ENCODE measurements at places on chromosomes 1 and 21. TPM values are rescaled to one million over a fixed set of nuclear protein-coding genes. Genes with fewer than 3 reads are reported as not detected.

DNA sequence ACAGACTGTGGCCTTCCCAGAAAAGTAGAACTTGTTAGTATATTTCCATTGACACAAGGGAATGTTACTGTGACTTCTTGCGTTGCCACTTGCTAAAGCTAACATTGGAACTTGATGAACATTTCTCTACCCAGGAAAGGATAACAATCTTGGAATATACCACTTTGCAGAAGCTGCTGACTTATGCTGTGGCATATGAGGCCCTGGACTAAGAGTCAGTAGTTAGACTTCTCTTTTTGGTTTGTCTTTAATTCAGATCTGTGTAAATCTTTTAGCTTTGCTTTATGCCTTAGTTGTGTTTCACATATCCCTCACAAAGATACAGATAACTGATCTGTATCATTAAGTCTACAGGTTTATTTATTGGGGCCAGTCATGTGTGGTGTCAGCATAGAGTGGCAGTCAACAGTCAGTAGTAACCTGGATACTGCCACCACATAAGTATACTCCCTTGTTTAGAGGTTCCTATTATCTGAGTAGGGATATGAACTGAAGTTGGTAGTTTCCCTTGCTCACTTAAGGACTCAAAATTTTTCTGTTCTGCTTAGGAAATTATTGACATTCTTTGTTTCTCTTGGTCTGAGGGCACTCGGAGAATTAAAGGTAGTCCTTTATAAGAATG lies 14.7 kb downstream of the RNF2 start:
- no peak for DNase-seq

- DNase-seq = no peak
These were observed 20.9 kb downstream of the DPH5 start for GRCh38 chr1:101004670-101005069.

- DNase-seq = no peak
These were observed 138.6 kb upstream of the ERRFI1 start for GRCh38 chr1:8164670-8165069.

- DNase-seq = no peak
These were observed 8.0 kb upstream of the RIMS3 start for GRCh38 chr1:40673452-40673851.

DNA sequence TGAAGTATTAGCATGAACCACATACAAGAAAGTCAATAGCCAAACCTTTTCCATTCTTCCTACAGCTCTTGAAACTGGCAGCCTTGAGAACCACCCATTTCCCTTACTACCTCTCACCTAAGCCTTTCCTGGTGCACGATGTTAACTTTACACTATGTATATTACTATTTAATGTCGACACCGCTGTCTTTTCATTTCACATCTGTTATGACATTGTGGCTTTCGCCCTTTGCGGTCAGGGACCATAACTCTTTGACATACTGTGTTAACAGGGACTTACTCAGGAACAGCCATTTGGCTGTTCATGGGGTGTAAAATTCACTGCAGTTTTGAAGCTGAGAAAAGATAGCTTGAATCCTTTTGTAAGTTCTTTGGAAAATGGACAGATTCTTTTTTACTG lies 21.1 kb upstream of the GPR88 start:
- DNase-seq = no peak

- DNase-seq = peak; percentile 19
These were observed 153.2 kb downstream of the LRIG2 start for GRCh38 chr1:113226148-113226547.

DNA sequence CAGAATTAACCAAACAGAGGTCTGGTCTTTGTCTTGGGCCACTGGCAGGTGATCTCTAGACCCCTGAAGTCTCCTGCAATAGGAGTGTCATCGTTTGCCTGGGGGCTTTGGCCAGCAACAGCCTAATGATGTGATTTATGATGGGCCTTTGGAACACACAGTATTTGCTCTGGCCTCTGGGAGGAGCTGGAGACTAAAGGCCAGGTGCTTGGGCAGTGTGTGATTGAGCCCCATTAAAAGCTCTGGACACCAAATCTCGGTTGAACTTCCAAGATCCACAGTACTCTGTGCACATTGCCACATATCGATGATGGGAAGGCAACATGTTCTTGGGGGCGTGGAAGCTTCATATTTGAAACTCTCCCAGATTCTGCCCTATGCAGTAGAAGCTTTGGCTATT lies 32.0 kb upstream of the TLR5 start:
- DNase-seq = no peak

DNA sequence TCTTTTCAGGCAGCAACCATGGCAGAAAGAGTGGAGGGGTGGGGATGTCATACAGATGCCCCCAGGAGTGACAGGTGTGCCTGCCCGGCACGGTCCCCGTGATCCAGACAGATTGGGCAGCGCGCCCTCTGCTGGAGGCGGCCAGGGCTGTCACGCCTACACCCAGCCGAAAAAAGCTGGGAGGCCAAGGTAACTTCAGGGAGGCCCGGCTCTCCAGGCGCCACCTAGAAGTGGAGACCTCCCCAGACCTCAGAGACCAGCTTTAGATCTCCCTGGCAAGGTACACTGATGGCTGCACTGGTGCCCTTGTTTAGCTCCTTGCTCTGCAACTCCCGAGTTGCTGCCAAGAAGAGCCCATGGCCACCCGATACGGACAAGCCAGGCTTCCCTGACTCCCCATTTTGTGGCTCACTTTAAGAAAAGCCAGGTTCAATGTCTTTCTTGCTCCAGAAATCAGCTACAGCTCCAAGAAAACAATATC lies 6.6 kb downstream of the GOLT1A start:
- DNase-seq = peak; percentile 20

DNA sequence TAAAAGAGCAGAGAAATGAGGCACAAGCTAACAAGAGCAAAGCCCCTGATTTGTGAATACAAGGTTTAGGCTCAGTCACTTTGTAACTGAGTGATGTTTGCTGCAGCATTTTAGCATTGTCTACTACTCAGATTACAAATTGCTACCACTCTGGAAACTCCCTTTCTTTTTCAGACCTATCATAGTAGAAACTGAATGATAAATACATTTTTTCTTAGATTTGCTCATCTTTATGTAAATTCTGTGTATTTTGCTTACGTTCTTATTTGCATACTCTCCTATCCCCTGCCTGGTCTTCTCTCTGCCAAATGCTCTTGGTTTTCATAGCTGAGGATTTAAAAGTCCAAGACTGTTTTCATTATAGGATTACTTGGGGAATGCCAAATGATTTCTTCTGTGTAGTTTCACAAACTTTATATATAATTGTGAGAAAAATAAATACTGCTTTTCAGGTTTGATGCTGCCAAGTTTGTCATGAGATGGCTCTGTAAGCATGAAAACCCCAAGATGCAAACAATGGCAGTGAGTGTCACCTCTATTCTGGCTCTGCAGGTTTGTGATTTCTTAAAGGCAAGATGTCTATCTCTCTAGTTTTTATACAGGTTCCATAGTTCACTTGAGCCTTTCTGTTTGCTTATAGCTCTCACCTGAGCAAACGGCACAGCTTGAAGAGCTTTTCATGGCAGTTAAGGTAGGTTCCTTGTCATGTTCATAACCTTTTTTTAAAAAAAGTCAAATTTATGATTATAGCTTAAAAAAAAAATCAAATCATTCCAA lies 24.7 kb downstream of the ZYG11A start:
- no peak for DNase-seq

DNA sequence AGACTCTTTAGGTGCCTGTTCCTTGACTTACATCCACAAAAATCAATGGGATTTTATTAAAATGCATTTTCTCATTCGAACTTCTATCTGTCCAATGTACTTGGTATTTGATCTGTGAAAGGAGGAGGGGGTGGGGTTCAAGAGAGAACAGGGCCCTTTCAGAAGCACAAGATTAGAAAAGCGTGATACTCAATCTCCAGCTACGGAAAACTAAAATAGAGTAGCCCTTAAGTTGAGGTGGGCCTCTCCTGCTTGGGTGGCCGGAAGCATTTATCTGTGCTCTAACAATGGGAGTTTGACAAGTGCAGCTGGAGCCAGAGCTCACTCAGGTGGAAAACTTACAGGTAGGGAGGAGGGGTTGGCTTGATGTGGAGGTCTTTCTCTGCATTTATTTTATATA lies 462 bp upstream of the RXRG start:
- DNase-seq = no peak

GRCh38 chr1:61560385-61560784 lies 164.6 kb downstream of the TM2D1 start:
- no peak for DNase-seq

GRCh38 chr1:217889401-217889800 lies 258.3 kb downstream of the SPATA17 start:
- DNase-seq = no peak

DNA sequence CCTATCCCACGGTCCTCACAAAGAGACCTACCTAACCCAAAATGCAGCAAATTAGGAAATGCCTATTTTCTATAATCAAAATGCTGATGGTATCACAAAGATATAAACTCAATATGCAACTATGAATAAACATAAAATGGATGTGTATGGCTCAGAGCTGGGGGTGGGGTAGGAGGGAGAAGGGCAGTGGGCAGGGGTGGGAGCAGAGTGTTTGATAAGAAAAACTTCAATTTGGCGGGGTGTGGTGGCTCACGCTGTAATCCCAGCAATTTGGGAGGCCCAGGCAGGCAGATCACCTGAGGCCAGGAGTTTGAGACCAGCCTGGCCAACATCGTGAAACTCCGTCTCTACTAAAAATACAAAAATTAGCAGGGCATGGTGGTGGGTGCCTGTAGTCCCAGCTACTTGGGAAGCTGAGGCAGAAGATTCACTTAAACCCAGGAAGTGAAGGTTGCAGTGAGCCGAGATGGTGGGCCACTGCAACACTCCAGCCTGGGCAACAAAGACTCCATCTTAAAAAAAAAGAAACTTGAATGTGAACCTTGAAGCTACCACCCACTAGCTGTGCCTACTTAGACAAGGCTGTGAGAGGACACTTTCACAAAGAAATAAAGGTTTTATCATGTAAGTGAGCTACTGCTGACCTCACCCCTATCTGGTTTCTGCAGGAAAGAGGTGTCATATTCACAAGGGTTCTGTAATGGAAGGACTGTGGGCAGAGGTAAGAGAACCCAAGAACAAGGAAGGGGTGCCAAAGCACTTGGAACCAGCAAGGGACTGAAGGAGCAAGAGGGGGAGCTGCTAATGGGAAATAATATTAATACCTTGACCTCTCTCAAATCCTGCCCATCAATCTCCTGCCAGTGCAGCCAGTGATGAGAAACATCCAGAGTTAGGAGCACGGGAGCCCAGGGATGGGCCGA lies 53.0 kb downstream of the HLCS start:
- no peak for DNase-seq

- DNase-seq = no peak
These were observed 1.9 kb downstream of the MTFR1L start for GRCh38 chr1:25821630-25822091.

- no peak for DNase-seq
These were observed 49.1 kb upstream of the SCMH1 start for GRCh38 chr1:41291195-41291594.

- peak; percentile 15 for DNase-seq
These were observed 1.1 kb downstream of the CEP350 start for GRCh38 chr1:179955731-179956130.

DNA sequence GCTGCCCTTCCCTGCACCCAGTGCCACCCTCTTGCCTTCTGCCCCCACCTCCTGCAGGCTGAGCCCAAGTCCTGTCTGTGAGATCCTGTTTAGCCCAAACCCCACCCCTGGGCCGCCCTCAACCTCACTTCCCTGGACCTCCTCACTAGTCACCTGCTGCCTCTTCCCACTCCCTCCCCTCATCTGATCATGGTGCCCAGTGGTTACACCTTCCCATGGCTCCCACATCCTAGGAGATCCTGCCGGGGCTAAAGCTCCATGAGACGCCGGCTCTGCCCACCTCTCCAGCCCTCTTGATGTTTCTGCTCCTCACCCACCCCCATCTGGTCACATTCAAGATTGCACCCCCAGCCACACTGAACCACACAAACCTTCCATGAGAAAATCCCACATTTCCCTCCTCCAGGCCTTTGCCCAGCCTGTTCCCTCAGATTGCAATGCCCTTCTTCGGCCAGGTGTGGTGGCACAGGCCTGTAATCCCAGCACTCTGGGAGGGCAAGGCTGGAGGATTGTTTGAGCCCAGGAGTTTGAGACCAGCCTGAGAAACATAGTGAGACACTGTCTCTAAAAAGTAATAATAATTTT lies 17.0 kb downstream of the TTC39A start:
- DNase-seq = no peak

DNA sequence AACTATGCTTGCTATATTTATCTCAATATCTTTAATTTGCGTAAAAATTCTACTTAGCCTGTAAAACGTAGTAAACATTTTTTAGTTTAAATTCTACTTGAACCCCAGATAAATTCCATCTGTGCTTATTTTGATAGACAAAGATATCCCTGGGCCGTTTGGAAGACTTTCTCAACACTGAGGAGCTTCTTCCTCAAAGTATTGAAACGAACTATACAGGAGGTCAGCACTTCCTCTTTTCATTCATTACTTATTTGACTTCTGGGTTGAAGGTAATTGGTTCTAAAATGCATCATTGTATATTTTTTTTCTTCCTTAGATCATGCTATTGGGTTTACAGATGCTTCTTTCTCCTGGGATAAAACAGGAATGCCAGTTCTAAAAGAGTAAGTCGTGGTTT lies 74.7 kb downstream of the HSPA13 start:
- no peak for DNase-seq

- DNase-seq = no peak
These were observed 53.0 kb downstream of the IER5 start for GRCh38 chr1:181141431-181141910.

- DNase-seq = peak; percentile 91
These were observed at the start of gene CAMSAP2 for GRCh38 chr1:200738327-200738948. TSS of gene CAMSAP2 (plus strand) at chr1:200738893. CDS start at chr1:200739828, 935 bp downstream.

- DNase-seq = no peak
These were observed 40.4 kb downstream of the RHBG start for GRCh38 chr1:156409439-156409838.

- no peak for DNase-seq
These were observed 67.2 kb upstream of the B3GALNT2 start for GRCh38 chr1:235571482-235571881.

DNA sequence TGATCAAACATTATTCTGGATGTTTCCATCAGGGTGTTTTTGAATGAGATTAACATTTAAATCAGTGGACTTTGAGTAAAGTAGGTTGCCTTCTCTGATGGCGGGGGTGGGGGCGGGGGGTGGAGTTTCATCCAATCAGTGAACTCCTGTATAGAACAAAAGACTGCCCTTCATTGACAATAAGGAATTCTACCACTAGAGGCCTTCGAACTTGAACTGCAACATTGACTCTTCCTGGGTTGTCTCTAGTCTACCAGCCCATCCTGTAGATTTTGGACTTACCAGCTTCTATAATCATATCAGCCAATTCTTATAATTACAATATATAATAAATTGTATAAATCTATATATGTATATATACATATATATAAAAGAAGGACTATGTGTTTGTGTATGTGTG lies 520.4 kb upstream of the CXADR start:
- no peak for DNase-seq

- DNase-seq = no peak
These were observed 666 bp upstream of the BEND5 start for GRCh38 chr1:48777219-48777895.

Gene FCRL1
- 0.32 TPM for polyA plus RNA-seq

Gene DCDC2B
- 0.31 TPM for polyA plus RNA-seq

Gene AVPR1B
- 0.58 TPM for polyA plus RNA-seq

Gene FAM163A
- 0.37 TPM for polyA plus RNA-seq

Gene EXTL1
- 1.7 TPM for polyA plus RNA-seq

Gene S100A14
- 0.31 TPM for polyA plus RNA-seq

Gene ZBTB48
- 13.8 TPM for polyA plus RNA-seq

Gene DNAI4
- polyA plus RNA-seq = 4.9 TPM

Gene PTPN22
- 0.63 TPM for polyA plus RNA-seq

Gene DRAXIN
- 0.50 TPM for polyA plus RNA-seq

Gene LCE2A
- not detected for polyA plus RNA-seq

Gene RAVER2
- 20.0 TPM for polyA plus RNA-seq

Gene NPR1
- 18.2 TPM for polyA plus RNA-seq

Gene SPRR3
- not detected for polyA plus RNA-seq

Gene ESPN
- polyA plus RNA-seq = 0.79 TPM

Gene PLEKHA6
- 4.2 TPM for polyA plus RNA-seq

Gene ANKRD45
- 0.50 TPM for polyA plus RNA-seq
